Right atrium auricular region (tissue), 2 donors: ENCODE measurements at places on chromosomes 6 and 20. TPM values are rescaled to one million over a fixed set of nuclear protein-coding genes. Genes with fewer than 3 reads are reported as not detected.

DNA sequence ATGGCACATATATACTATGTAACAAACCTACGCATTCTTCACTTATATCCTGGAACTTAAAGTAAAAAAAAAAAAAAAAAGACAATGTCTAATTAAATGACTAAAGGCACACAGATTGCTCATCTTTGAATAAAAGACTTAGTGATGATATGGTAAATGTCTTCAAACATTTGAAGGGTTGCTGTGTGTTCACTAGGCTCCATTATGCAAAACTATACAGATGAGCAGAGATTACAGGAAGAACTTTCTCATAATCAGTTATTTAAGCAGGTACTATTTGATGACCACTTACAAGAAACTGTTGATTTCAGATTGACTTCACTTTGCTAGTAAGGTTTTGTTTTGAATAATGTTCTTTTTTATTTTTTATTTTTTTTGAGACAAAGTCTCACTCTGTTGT, 34.4 kb downstream of the DNAH8 start:
- no peak for DNase-seq
- H3K27ac ChIP-seq, result no peak overlapping the region
- no peaks in the 10 kb centered on the region for H3K4me1 ChIP-seq

SNAP25 gene
- total RNA-seq, result 0.74 TPM

GRCh38 chr6:41037107-41037900, 1.7 kb downstream of the UNC5CL start:
- DNase-seq, result no peak
- no peak overlapping the region for H3K27ac ChIP-seq
- no peak overlapping the region for H3K4me3 ChIP-seq
- no peaks in the 10 kb centered on the region for H3K4me1 ChIP-seq
- H3K27me3 ChIP-seq, result no peaks in the 10 kb centered on the region

DNA sequence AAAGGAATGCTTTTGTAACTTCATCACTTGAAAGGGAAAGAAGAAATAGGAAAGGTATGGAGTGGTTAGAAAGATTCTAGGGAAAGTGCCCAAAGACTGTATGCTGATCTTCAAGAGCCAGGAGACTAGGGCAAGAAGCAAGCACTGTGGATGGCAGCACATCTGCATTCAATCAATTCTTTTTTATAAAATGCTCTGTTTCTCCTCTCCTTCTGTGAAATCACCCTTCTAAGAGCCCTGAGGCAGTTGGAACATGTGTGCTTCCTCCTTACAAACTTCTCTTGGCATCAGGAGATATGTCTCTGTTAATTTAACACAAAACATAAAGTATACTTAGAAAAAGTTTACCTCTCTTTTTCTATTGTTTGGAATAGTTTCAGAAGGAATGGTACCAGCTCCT, 1162.2 kb upstream of the GJE1 start:
- H3K4me3 ChIP-seq, result no peak overlapping the region
- no peak for DNase-seq
- H3K27ac ChIP-seq, result no peak overlapping the region
- no peaks in the 10 kb centered on the region for H3K36me3 ChIP-seq
- H3K27me3 ChIP-seq, result no peaks in the 10 kb centered on the region
- H3K4me1 ChIP-seq, result no peaks in the 10 kb centered on the region

GRCh38 chr6:55319961-55320695, 7.1 kb upstream of the GFRAL start:
- no peak overlapping the region for H3K27ac ChIP-seq
- H3K27me3 ChIP-seq, result no peaks in the 10 kb centered on the region
- no peaks in the 10 kb centered on the region for H3K36me3 ChIP-seq
- DNase-seq, result no peak

RIMS4 gene
- 1.5 TPM for total RNA-seq

GRCh38 chr6:38305995-38306681, 333.6 kb downstream of the BTBD9 start:
- no peak for DNase-seq
- H3K27ac ChIP-seq, result no peak overlapping the region
- no peaks in the 10 kb centered on the region for H3K27me3 ChIP-seq

DNA sequence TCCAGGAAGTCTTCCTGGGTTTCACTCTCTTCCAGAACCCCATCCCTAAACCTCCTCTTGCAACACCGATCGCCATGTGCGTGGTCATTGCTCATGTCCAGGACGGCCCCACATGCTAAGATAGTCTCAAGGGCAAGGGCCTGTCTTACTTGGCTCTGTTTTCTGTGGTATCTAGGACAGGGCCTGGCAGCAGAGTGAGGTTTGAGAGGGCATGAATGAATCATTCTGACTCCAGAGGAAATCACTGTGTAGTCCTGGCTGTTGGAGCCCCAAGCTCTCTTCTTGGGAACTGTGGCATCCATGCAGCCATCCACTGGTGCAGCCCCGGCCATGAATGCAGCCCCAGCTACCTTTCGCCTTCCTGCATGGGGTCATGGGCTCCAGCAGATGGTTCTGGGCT, 12.4 kb downstream of the SIRPA start:
- H3K4me1 ChIP-seq, result peaks cover 40% of the 10 kb centered on the region
- H3K27ac ChIP-seq, result peak overlapping the region; percentile 48
- H3K36me3 ChIP-seq, result no peaks in the 10 kb centered on the region
- no peaks in the 10 kb centered on the region for H3K27me3 ChIP-seq
- no peak overlapping the region for H3K4me3 ChIP-seq

DNAH8 gene
- total RNA-seq, result not detected

- H3K4me1 ChIP-seq, result no peaks in the 10 kb centered on the region
- no peaks in the 10 kb centered on the region for H3K27me3 ChIP-seq
- no peak for DNase-seq
Observed at GRCh38 chr20:15011631-15012030, 674.2 kb upstream of the FLRT3 start.

DNA sequence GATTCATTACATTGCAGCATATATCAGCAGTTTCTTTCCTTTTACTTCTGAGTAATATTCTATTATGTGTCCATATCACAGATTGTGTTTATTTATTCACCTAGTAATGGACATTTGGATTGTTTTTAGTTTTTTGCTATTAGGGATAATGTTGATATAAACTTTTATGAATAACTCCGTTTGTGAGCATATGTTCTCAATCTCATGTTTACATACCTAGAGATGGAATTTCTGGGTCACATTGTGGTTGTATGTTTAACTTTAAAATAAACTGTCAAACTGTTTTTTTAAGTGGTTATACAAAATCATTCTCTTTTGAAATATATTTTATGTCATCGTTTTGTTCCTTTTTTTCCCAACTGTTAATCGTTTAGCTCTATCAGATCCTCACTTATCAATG, 311.6 kb downstream of the MMUT start:
- no peak overlapping the region for H3K4me3 ChIP-seq
- no peaks in the 10 kb centered on the region for H3K27me3 ChIP-seq
- no peaks in the 10 kb centered on the region for H3K4me1 ChIP-seq
- H3K36me3 ChIP-seq, result no peaks in the 10 kb centered on the region
- DNase-seq, result no peak
- H3K27ac ChIP-seq, result no peak overlapping the region

- no peak overlapping the region for H3K4me3 ChIP-seq
- no peaks in the 10 kb centered on the region for H3K27me3 ChIP-seq
- no peaks in the 10 kb centered on the region for H3K36me3 ChIP-seq
- no peak for DNase-seq
Observed at GRCh38 chr6:3961581-3962215, 112.5 kb downstream of the FAM50B start.

DNA sequence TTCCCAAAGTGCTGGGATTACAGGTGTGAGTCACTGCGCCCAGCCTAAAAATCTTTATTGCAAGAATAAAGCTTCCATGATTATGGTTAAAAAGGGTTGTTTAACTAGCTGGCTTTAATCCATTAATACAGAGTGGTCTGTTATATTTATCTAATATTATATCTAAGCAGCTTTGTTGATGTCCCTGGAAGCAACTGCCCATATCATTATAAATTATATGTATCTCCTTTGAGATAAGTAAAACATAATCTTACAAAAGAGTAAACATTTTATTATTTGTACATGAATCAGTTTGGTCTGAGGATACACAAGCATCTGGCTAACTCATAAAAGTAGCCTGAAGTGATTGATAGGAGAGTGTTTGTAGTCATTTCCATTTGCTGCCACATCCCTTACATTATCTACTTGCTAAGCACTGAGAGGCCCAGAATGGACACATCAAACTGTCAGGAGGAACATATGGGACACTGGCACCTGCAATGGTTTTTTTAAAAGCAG, 46.9 kb downstream of the TRAF3IP2 start:
- no peak overlapping the region for H3K4me3 ChIP-seq
- no peaks in the 10 kb centered on the region for H3K27me3 ChIP-seq
- DNase-seq, result no peak
- peak overlapping the region; percentile 46 for H3K27ac ChIP-seq
- H3K4me1 ChIP-seq, result peaks cover 40% of the 10 kb centered on the region
- H3K36me3 ChIP-seq, result peaks cover 17% of the 10 kb centered on the region

DNA sequence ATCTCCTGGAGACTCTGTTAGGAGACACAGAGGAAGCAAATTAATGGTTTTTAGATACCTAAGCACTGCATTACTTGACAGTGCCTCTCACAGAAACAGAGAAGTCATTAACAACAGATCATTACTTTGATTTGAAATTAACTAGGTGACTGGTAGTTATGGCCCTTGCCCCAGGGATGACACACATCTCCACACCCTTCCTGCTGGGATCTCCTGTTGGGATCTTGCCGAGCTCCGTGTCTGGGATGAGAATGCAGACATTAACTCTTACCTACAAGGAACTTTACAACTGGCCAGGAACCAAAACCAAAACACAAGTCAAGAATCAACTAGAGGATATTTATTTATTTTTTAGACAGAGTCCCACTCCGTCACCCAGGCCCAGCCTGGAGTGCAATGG, 2.2 kb upstream of the PRELID3B start:
- H3K27ac ChIP-seq, result no peak overlapping the region
- H3K27me3 ChIP-seq, result no peaks in the 10 kb centered on the region
- no peak overlapping the region for H3K4me3 ChIP-seq
- no peaks in the 10 kb centered on the region for H3K4me1 ChIP-seq

DNA sequence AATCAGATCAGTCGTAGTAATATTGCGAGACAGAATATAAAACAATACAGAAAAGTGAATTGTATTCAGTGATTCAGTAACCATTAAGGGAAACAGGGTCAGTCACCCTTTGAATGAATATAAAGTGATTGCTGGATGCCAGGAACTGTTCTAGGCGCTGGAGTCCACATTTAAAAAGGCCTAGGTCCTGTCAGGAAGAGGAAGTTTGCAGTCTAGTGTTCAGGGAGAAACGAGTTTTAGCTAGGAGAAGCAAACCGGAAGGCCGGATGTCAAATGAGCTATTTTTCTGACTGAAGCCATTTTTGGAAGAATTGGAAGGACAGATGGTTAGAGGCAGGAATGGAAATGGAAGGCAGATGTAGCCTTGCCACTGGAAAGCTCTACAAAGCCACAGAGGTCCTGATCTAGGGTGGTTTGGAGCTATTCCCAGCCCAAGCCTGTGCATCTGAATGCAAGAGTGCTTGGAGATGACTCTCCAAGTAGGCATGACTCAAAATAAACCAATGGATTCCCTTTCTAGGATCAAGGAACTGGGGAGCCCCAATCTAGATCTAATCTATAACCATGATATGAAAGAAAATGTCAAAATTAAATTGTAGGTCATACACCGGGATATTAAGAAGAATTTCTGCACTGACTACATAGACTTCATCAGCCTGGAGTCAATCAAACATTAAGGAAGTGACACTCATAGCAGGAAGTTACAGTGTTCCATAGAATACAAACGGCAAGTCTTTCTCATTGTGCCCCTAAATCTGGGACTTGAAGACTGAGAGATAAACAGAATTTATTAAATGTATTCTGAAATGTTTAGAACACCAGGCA, 36.8 kb upstream of the CDKAL1 start:
- H3K36me3 ChIP-seq, result no peaks in the 10 kb centered on the region
- DNase-seq, result no peak
- no peak overlapping the region for H3K4me3 ChIP-seq
- no peaks in the 10 kb centered on the region for H3K4me1 ChIP-seq
- H3K27me3 ChIP-seq, result no peaks in the 10 kb centered on the region

- H3K27me3 ChIP-seq, result no peaks in the 10 kb centered on the region
- peak overlapping the region; percentile 94 for H3K27ac ChIP-seq
- DNase-seq, result no peak
Observed at GRCh38 chr6:110814102-110815014, 911 bp downstream of the CDK19 start.

- H3K27me3 ChIP-seq, result no peaks in the 10 kb centered on the region
- no peak overlapping the region for H3K4me3 ChIP-seq
- DNase-seq, result no peak
- no peaks in the 10 kb centered on the region for H3K4me1 ChIP-seq
- no peak overlapping the region for H3K27ac ChIP-seq
Observed at GRCh38 chr20:61149636-61150035, 102.4 kb upstream of the CDH4 start.

ZSCAN16 gene
- total RNA-seq, result 1.2 TPM

TIAM2 gene
- 9.3 TPM for total RNA-seq

GRCh38 chr6:150761771-150762170, 103.7 kb upstream of the MTHFD1L start:
- no peak overlapping the region for H3K4me3 ChIP-seq
- peaks cover 14% of the 10 kb centered on the region for H3K4me1 ChIP-seq
- H3K27ac ChIP-seq, result no peak overlapping the region
- DNase-seq, result no peak

GRCh38 chr20:36093804-36094145, 60.8 kb upstream of the EPB41L1 start:
- H3K4me3 ChIP-seq, result peak overlapping the region; percentile 53
- H3K36me3 ChIP-seq, result no peaks in the 10 kb centered on the region
- H3K27me3 ChIP-seq, result no peaks in the 10 kb centered on the region
- no peak for DNase-seq

- no peak overlapping the region for H3K4me3 ChIP-seq
- no peak for DNase-seq
- H3K27ac ChIP-seq, result no peak overlapping the region
Observed at GRCh38 chr6:50913105-50913770, 94.6 kb downstream of the TFAP2B start.

NKAPL gene
- 5.1 TPM for total RNA-seq

FOXQ1 gene
- not detected for total RNA-seq

- H3K36me3 ChIP-seq, result no peaks in the 10 kb centered on the region
- DNase-seq, result no peak
- peaks cover 25% of the 10 kb centered on the region for H3K4me1 ChIP-seq
- peak overlapping the region; percentile 78 for H3K4me3 ChIP-seq
- H3K27ac ChIP-seq, result peak overlapping the region; percentile 93
Observed at GRCh38 chr20:33490934-33491656, 1.2 kb downstream of the CBFA2T2 start.

CRNKL1 gene
- total RNA-seq, result 14.9 TPM

MACROD2 gene
- 10.4 TPM for total RNA-seq

SAMD10 gene
- 3.7 TPM for total RNA-seq

GRCh38 chr6:40349123-40349900, 237.9 kb downstream of the LRFN2 start:
- H3K36me3 ChIP-seq, result no peaks in the 10 kb centered on the region
- H3K27me3 ChIP-seq, result no peaks in the 10 kb centered on the region
- H3K4me1 ChIP-seq, result no peaks in the 10 kb centered on the region
- DNase-seq, result peak; percentile 34
- no peak overlapping the region for H3K27ac ChIP-seq
- H3K4me3 ChIP-seq, result no peak overlapping the region

TRPC4AP gene
- 32.4 TPM for total RNA-seq
